Activated T-helper 2 cell treated with anti-CD3 and anti-CD28 coated beads, Interferon-gamma antibody, Interleukin-2, Interleukin-4, amounts not matched to agents 10 μg/mL and 5 μg/mL and 100 μg/mL, durations not matched to agents 14 hours and 24 hours and 36 hours (primary cell): ENCODE measurements at places on chromosomes 13 and 19. TPM values are rescaled to one million over a fixed set of nuclear protein-coding genes. Genes with fewer than 3 reads are reported as not detected.

SIGLEC11 gene
- total RNA-seq: not detected in 2 replicates

KLK1 gene
- total RNA-seq: 3.0 and 3.5 TPM in 2 replicates

OR7A5 gene
- total RNA-seq: not detected in 2 replicates

TTC9B gene
- total RNA-seq: not detected in 2 replicates

DIS3 gene
- total RNA-seq: 45.0 and 48.6 TPM in 2 replicates

PRSS57 gene
- total RNA-seq: not detected in 2 replicates

B3GNT8 gene
- 0.96 and 0.97 TPM in 2 replicates for total RNA-seq

- peak overlapping the region; percentile 51 for H3K4me3 ChIP-seq
- DNase-seq: no peak
- peaks cover 5% of the 10 kb centered on the region for H3K4me1 ChIP-seq
- peaks cover 23% of the 10 kb centered on the region for H3K36me3 ChIP-seq
- H3K27me3 ChIP-seq: no peaks in the 10 kb centered on the region
Measured at GRCh38 chr19:932648-933552, 7.1 kb downstream of the ARID3A start.

- DNase-seq: no peak
- peaks cover 33% of the 10 kb centered on the region for H3K36me3 ChIP-seq
- no peaks in the 10 kb centered on the region for H3K4me1 ChIP-seq
- no peak overlapping the region for H3K4me3 ChIP-seq
- H3K27ac ChIP-seq: no peak overlapping the region
- no peaks in the 10 kb centered on the region for H3K27me3 ChIP-seq
Measured at GRCh38 chr13:112838038-112838841, 130.8 kb upstream of the MCF2L start.

- peaks cover 13% of the 10 kb centered on the region for H3K4me1 ChIP-seq
- no peaks in the 10 kb centered on the region for H3K36me3 ChIP-seq
- no peak for DNase-seq
- peaks cover 2% of the 10 kb centered on the region for H3K27me3 ChIP-seq
Measured at GRCh38 chr13:38398711-38399493, 49.3 kb downstream of the UFM1 start.

DNA sequence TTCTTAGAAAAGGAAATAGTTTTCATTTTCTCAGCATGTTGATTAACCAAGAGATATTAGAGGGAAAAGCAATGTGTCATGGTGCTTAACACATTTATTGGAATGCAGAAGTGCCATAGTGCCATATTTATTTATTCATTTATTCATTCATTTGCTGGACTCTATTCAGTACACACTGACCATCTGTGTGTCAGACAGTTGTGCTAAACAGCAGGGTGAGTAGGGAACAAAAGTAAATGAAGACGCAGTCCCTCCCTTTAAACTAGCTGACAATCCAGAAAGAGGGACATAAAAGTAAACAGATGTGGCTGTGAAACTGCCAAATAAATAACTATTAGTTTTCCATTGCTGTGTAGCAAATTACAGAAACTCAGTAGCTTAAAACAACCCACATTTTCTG lies 323.7 kb downstream of the MTUS2 start:
- DNase-seq: no peak
- H3K27me3 ChIP-seq: no peaks in the 10 kb centered on the region
- H3K4me1 ChIP-seq: no peaks in the 10 kb centered on the region
- no peak overlapping the region for H3K4me3 ChIP-seq
- no peak overlapping the region for H3K27ac ChIP-seq

DNA sequence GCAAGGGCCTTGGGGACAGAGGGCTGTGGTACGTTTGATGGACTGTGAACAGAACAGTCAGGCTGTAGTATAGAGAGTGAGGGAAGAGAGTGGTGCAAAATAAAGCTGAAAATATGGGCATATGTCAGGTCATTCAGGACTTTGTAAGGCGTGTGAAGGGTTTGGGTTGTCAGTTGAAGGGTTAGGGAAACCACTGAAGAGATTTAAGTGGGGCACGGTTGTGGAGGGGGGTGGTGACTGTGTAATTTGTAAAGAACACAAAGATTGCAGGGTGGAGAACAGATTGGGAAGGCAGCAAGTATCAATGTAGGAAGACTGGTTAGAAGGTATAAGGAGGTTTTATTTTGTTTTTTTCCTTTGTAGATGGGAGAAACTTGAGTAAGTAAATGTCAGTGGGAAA lies 349.8 kb downstream of the DLEU7 start:
- H3K4me1 ChIP-seq: no peaks in the 10 kb centered on the region
- no peak overlapping the region for H3K4me3 ChIP-seq
- no peaks in the 10 kb centered on the region for H3K36me3 ChIP-seq
- peaks cover 22% of the 10 kb centered on the region for H3K27me3 ChIP-seq
- H3K27ac ChIP-seq: no peak overlapping the region

DNA sequence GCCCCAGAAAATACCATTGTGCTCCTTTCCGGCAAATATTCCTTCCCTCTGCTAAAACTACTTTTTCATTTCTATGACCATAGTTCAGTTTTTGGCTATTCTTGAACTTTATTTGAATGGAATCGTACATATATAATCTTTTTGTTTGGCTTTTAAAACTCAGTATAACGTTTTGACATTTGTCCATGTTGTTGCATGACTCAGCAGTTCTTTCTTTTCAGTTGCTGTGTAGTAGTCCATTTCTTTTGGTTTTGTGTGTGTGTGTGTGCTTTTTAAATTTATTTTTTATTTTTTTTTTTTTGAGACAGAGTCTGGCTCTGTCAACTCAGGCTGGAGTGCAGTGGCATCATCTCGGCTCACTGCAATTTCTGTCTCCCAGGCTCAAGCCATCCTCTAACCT lies 35.0 kb downstream of the ITM2B start:
- H3K4me1 ChIP-seq: peaks cover 10% of the 10 kb centered on the region
- H3K4me3 ChIP-seq: no peak overlapping the region
- DNase-seq: no peak
- H3K27ac ChIP-seq: no peak overlapping the region

DNA sequence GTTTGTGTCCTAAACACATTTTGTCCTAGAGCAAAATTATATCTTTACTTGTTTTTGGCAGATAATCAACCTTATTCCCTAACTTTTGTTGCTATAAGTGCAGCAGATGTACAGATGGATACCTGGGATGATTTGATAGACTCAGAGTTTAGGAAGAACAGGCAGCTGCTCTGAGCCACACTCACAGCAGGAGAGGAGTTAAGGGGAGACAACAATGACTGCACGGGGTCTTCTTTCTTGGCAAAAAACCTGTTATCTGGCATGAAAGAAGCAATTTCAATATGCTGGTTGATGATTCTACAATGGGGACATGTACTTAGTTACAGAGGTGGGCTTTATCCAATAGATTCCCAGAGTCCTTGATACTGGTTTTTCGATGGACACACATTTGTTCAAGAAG lies 258.9 kb upstream of the PCDH9 start:
- DNase-seq: no peak
- no peak overlapping the region for H3K4me3 ChIP-seq
- no peaks in the 10 kb centered on the region for H3K27me3 ChIP-seq
- H3K36me3 ChIP-seq: no peaks in the 10 kb centered on the region

GRCh38 chr19:13539332-13539731 lies 33.1 kb upstream of the CACNA1A start:
- H3K36me3 ChIP-seq: no peaks in the 10 kb centered on the region
- no peak for DNase-seq
- H3K4me1 ChIP-seq: no peaks in the 10 kb centered on the region
- H3K27ac ChIP-seq: no peak overlapping the region

DNA sequence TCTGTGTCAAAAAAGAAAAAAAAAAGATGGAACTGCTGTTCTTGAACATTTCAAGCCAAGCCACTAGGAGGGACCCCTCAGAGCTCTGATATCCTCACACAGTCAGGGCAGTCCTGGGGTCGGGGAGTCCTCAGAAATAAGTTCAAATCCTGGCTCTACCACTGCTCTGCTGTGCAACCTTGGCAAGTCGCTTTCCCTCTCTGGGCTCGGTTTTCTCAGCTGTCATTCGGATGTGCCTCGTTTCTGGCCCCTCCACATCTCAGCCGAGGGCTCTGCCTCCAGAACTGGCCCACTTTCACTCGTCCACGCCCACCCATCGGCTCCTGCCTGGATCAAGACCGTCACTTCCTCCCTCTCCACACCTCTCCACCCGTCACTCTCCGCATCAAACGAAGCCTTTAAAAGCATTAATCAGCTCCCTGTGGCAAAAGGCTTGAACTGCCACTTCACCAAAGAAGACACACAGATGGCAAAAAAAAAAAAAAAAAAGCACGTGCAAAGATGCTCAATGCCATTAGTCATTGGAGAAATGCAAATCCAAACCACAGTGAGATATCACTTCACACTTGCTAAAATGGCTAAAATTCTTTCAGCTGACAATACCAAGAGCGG lies 7.4 kb upstream of the ZNRF4 start:
- H3K27me3 ChIP-seq: no peaks in the 10 kb centered on the region
- H3K27ac ChIP-seq: no peak overlapping the region
- DNase-seq: no peak
- no peaks in the 10 kb centered on the region for H3K36me3 ChIP-seq

- H3K4me1 ChIP-seq: no peaks in the 10 kb centered on the region
- H3K27ac ChIP-seq: no peak overlapping the region
- no peak overlapping the region for H3K4me3 ChIP-seq
- no peaks in the 10 kb centered on the region for H3K36me3 ChIP-seq
- DNase-seq: no peak
Measured at GRCh38 chr13:86907156-86907555, 764.0 kb upstream of the SLITRK5 start.

DNA sequence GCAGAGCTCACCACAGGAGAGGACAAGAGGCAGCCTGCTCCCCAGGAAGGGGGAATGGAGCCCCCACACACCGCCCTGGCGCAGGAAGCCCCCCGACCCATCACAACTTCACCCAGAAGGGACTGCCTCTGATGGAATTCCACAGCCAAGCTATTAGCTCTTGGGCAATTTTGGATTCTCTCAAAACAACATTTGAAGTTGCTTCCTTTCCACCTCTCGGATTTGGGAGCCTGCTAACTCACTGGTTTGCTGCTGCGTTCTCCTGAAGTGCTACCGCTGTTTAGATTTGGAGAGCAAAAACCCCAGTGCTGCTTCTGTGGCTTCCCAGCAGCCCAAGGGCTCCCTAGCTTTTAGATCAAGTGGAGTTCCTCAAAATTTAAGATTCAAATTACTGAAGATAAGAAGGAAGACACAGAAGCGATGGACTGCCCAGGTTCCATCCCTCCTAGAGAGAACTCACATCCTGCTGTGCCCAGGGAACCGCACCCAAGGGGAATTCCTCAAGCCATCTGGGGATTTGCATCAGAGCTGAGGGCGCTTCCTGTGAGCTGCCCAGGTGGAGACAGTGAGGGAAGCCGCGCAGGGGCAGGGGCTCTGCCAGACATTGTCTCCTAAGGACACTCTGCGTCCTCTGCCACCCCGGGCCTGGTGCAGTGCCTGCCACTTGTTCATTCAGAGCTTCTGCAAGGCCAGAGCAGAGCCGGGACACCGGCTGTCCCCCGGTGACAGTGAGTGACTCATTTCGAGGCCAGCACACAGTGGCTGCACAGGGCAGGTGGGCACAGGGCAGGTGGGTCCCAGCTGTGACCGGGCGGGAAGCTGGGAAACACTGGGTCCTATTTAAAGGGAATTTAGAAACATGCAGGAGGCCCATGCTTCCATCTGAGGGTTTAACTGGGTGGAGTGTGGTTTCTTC lies 45.5 kb downstream of the COL4A1 start:
- H3K27ac ChIP-seq: no peak overlapping the region
- H3K4me3 ChIP-seq: no peak overlapping the region
- H3K36me3 ChIP-seq: no peaks in the 10 kb centered on the region
- H3K4me1 ChIP-seq: no peaks in the 10 kb centered on the region
- no peak for DNase-seq

DNA sequence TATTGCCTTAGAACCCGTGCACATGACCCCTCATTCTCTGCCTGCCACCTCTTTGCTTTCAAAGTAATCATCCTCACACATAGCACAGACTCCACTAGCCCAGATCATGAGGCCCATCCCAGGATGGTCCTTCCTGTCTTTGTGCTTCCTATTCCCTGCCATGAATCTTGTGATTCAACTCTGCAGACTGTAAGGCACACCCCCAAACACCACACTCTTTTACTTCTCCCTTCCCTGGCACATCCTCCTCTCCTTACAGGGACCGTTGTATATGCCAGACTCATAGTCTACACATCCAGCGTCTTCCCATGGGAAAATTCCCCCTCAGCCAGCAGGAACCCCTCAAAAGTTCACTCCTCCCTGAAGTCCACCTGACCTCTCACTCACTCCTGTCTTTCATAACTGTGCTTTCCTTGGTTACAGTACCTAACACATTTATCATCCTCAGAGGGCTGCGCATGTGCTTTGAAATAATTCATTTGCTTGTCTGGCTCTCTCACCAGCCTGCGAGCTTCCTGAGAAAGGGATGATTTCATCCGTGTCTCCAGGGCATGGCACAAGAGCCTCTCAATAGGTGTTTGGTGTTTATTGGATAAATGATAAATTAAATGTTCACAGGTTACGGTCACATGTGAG lies 26.8 kb upstream of the LRCH1 start:
- no peaks in the 10 kb centered on the region for H3K36me3 ChIP-seq
- H3K4me1 ChIP-seq: peaks cover 32% of the 10 kb centered on the region
- peaks cover 20% of the 10 kb centered on the region for H3K27me3 ChIP-seq
- no peak overlapping the region for H3K4me3 ChIP-seq
- H3K27ac ChIP-seq: no peak overlapping the region

- H3K27ac ChIP-seq: no peak overlapping the region
- DNase-seq: no peak
- H3K36me3 ChIP-seq: no peaks in the 10 kb centered on the region
- H3K4me3 ChIP-seq: no peak overlapping the region
- no peaks in the 10 kb centered on the region for H3K27me3 ChIP-seq
- no peaks in the 10 kb centered on the region for H3K4me1 ChIP-seq
Measured at GRCh38 chr13:63605962-63606361, 2190.3 kb upstream of the PCDH20 start.

- H3K4me1 ChIP-seq: no peaks in the 10 kb centered on the region
- H3K36me3 ChIP-seq: no peaks in the 10 kb centered on the region
- H3K27me3 ChIP-seq: no peaks in the 10 kb centered on the region
Measured at GRCh38 chr13:64158908-64159307, 2743.3 kb upstream of the PCDH20 start.

DNA sequence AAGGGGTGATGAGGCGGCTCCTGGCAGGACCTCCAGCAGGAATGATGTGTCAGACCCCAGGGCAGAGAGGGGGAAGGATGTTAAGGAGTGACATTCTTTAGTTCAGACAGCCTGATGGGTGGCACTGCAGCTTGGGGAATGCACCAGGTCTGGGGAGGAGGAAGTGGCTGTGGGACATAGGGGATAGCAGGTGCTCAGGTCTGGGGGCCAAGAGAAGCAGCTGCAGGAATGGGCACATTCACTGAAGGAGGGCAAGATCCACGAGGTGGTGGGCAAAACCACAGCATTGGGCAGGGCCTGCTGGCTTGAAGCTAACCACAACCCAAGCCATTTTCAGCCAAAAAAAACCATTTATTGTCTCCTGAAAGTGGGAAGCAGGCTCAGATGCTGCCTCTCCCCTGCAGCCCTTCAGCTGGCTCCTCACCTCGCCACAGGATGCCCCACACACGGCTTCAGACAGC lies 26.5 kb downstream of the COMP start:
- DNase-seq: no peak
- H3K4me1 ChIP-seq: no peaks in the 10 kb centered on the region
- H3K36me3 ChIP-seq: no peaks in the 10 kb centered on the region
- no peak overlapping the region for H3K27ac ChIP-seq
- no peaks in the 10 kb centered on the region for H3K27me3 ChIP-seq
